ENCODE measurements at places on chromosomes 13 and 19.

- no peak for DNase-seq
Observed at GRCh38 chr13:25067064-25067463, 28.9 kb upstream of the PABPC3 start.

DNA sequence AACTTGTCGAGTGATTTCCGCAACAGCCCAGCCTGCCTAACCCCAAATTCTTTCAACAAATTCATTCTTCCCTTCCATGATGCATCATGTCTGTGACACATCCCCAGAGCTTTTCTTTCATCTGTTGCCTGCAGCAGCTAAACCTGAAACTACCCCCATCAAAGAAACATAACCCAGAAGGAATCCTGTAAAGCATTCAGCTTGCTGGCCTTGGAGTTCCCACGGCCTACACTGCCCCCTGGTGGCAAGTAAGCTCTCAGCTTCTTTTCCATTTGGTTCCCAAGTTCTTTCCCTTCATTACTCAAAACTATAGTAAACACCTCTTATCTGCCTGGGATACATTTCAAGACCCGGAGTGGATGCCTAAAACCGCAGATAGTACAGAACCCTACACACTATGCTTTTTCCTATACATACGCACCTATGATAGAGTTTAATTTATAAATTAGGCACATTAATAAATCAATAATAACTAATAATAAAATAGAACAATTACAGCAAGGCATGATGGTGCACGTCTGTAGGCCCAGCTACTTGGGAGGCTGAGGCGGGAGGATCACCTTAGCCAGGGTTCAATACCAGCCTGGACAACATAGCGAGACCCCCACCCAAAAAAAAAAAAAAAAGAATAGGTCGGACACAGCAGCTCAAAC is 7.4 kb downstream of the ETHE1 start:
- DNase-seq: peak; percentile 28

DNA sequence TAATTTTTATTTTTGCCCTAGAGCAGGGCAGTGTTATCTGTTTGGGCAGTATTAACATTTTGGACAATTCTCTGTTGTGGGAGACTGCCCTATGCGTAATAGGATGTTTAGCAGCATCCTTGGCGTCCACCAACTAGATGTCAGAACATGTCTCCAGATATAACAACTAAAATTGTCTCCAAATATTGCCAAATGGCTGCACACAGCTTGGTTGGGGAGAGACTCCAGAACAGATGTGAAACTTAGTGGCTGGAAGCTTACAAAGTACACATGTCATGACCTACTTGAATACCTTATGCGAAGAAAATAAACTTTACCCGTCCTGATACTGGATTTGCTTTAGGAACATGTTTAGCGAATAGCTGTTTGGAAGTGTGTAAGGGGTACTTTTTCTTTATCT is 123.0 kb downstream of the GGACT start:
- DNase-seq: no peak

DNA sequence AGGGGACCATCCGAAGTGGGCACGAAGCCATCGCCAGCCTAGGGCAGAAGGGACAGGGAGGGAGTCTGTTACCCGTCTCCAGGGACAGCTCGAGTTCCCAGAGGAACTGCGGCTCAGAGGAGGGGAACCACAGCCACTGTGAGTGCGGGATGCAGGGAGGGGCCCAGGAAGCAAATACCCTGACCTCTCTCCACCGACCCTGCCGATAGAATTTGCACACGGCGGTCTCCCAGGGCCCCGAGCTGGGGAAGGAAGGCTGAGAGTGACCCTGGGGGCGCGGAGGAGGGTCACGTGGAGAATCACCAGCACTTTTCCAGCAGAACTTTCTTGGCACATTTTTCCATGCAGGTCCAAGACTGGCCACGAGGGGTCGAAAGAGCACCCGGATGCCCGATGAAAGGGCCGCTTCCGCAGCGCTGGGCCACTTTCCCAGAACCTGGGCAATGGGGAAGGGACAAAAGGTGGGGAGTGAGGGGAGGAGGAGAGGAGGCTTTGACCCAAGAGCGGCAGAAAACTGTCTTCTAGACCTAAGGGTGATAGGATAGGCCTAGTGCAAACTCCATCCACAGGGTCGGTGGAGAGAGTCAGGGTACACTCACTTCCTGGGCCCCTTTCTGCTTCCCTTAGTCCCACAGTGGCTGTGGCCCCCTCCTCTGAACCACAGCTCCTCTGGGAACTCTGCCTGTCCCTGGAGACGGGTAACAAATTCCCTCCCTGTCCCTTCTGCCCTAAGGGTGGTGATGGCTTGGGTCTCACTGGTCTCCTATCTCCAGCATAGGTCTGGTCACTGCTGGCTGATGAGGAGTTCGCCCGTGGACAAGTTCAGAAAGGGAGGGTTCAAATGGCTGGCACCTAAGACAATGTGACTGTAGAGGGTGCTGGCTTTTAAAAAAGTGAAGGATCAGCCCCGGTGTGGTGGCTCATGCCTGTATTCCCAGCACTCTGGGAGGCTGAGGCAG is 5.3 kb upstream of the GPR4 start:
- DNase-seq: no peak

DNA sequence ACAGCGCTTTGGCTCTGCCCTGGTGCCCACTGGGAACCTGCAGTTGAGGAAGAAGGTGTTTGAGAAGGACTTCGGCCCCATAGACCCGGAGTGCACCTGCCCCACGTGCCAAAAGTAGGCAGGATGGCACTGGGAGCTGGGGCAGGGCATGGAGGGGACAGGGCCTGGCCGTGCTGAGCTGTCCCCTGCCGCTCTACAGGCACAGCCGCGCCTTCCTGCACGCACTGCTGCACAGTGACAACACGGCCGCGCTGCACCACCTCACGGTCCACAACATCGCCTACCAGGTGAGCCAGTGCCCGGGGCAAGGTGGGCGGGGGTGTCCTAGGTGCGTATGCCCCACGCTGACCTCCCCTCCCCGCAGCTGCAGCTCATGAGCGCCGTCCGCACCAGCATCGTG is 5.1 kb upstream of the DNM2 start:
- no peak for DNase-seq

DNA sequence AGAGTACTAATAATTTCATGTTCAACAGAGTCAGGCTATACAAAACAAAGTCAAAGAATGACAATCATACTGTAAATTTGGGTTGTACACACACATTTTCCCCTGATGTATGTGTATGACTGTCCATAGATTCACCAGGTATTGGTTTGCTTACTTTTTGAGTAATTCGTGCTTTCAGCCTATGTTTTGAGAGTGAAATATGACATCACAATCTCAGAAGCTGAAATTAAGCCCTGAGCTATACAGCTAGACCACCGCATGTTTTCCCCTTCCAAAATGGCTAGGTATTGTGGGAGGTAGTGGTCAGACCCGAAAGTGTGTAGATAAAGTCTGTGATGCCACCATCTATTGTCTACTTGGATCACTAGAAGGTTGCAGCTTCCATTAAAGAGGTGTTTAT is 102.8 kb downstream of the KATNAL1 start:
- DNase-seq: no peak
